Myocyte (in vitro differentiated cells): ENCODE measurements at places on chromosomes 2 and 18. TPM values are rescaled to one million over a fixed set of nuclear protein-coding genes. Genes with fewer than 3 reads are reported as not detected.

DNA sequence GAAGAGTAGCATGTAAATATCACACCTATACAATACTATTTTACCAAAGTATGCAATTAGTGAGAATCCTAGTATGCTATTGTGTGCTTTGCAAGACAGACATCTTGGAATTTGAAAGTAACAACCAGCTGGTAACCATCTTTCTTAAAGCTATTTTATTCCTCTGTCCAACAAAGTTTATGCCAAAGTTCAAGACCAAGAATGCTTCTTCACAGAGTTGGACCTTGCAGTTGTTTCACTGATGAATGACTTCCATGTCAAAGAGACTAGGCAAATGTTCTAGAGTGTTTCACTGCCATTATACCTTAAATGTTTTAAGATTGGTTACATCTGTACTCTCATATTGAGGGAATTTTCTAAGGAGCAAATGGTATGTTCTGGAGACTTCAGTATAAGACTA is 215.2 kb upstream of the CRIM1 start:
- no peak for DNase-seq

DNA sequence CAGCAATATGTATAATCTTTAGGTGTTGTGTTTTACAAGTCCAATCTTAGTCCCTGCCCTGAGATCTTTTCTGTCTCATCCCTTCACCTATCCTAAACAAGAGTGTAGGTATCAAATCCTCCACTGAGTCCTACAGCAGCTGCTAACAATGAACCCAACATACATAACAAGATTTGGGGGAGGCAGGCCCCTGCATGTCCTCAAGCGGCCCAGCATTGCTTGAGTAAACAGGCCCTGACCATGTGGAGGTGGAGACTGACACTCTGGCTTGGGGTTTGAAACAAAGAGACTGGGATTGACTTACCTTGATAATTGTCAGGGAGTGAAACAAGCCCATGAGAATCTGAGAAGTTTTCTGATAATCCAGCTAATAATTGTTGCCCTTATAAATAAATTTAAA is 213.4 kb downstream of the STK39 start:
- DNase-seq, result no peak

DNA sequence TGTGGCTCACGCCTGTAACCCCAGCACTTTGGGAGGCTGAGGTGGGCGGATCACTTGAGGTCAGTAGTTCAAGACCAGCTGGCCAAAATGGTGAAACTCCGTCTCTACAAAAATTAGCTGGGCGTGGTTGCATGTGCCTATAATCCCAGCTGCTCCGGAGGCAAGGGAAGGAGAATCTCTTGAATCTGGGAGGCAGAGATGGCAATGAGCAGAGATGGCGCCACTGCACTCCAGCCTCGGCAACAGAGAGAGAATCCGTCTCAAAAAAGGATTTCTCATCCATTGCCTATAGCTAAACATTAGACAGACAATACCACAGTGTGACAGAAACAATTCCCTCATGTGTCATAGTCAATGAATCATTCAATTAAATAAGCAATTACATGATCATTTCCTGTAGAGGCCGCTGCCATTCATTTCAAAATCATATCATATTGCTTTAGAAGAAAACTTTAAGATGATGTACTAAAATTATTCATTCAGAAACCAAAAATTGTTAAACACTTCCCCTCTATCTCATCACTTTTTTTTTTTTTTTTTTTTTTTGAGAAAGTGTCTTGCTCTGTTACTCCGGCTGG is 69.5 kb upstream of the TGIF1 start:
- peak; percentile 75 for DNase-seq

GRCh38 chr2:145007093-145007959 is 487.4 kb upstream of the ZEB2 start:
- peak; percentile 88 for DNase-seq

GRCh38 chr2:33521791-33522281 is 45.4 kb downstream of the RASGRP3 start:
- peak; percentile 49 for DNase-seq

DNA sequence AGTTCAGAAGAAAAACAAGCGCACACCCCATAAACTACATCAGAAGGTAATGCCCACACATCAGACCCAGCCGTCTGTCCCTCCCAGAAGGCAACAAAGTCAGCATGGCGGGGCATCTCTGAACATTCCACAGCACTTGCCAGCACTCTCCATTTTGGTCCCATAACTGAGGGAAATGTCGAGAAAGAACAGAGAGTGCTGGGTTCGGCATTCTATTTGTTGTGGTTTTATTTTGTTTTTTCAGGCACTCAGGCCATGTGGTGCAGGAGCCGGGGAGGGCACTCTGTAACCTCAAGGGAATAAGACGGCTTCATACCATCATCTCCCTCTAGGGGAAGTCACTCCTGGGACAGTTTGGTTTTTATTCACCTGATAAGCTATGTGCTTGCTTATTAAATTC is 156.0 kb downstream of the SEPTIN10 start:
- DNase-seq, result peak; percentile 80

DNA sequence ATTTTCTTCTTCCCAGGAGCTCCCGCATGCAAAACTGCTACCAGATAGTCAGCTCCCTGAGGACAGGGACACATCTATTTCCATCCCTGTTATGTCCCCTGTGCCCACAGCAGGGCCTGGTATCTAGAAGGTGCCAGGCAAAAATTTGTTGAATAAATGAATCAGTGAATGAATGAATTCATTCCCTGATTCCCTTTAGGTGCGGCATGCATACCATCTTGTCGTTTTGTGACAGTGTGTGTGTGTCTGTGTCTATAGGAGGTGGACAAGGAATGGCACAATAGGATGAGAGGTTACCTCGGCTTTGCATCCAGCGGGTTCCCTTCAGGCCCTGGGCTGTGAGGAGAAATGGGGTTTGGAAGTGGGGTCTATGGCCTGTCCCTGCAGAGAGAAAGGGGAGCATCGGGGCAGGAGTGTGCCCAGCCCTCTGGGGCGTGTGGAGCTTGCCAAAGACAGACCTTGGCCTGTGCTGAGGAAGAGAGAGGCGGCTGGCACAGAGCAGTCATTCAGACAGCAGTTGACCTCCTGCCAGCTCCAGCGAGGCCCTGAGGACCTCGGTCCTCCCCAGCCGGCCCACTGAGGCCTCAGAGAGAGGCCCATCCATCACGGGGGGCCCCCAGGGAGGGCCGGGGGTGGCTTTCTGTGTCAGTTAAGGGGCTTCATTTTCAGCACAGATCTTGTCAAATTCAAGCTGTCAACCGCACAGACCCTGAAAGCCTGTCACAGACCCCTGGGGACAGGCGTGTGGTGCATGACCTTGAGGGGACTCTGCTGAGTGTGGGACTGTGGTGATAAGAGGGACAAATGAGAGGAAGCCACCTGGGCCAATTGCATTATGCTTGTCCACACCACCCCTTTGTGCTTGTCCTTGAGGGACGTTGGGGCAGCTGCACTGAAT is 125.9 kb upstream of the CXCR4 start:
- DNase-seq, result no peak

DNA sequence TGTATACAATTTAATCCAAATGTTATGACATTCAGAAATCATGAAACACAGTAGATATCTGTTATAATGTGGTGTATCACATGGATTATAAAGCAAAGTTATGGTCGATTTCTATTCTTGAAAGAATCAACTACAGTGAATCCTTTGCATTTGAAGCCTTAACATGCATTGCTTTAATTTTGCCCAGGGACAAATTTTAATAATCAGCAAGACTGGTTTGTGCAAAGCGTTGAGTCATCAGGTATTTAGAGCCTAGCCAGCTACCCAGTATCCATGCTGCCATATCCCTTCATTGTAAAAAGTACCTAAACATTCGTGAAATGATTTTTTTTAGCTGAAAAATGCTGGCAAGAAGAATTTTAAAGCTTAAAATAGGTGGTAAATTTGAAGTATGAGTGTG is 8.9 kb upstream of the SPDYA start:
- DNase-seq, result peak; percentile 14

DNA sequence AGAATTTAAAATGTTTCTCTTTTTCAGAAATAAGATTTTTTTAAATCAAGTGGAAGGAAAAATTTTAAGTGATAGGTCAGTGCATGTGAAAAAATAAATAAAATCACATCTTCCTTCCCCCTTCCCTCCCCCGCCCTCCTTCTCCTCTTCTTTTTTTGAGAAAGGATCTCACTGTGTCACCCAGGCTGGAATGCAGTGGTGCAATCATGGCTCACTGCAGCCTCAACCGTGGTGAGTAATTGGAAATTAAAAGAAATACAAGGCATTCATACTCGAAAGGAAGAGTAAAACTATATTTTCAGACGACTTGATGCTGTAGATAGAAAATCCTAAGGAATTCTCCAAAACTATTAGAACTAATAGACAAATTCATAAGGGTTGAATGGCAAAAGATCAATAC is 16.9 kb upstream of the CRACDL start:
- DNase-seq, result no peak

- no peak for DNase-seq
These were observed 17.0 kb downstream of the SLC9A2 start for GRCh38 chr2:102636283-102636907.

The AQP4 gene
- not detected in 2 replicates for total RNA-seq
